ENCODE measurements at places on chromosomes 2 and 18.

- no peak for DNase-seq
These were observed 422.5 kb downstream of the CMPK2 start for GRCh38 chr2:6443061-6443823.

DNA sequence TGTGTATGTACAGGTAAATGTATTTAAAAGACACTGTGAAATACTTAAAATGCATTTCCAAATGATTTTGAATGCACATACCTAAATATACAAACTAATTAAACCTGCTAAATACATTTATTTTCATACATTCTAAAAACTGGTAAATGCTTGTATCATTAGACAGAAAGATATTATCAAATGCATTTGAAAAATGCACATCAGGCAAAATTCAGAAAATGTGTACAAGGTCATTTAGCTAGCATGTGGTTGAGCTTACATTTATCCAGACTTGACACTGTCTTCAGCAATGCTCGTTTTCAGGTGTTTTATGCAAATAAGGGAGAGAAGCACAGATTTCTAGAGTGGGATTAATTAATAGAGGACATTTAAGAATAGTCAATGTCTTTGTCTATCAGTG, 374.2 kb downstream of the SUCLG1 start:
- DNase-seq: no peak

DNA sequence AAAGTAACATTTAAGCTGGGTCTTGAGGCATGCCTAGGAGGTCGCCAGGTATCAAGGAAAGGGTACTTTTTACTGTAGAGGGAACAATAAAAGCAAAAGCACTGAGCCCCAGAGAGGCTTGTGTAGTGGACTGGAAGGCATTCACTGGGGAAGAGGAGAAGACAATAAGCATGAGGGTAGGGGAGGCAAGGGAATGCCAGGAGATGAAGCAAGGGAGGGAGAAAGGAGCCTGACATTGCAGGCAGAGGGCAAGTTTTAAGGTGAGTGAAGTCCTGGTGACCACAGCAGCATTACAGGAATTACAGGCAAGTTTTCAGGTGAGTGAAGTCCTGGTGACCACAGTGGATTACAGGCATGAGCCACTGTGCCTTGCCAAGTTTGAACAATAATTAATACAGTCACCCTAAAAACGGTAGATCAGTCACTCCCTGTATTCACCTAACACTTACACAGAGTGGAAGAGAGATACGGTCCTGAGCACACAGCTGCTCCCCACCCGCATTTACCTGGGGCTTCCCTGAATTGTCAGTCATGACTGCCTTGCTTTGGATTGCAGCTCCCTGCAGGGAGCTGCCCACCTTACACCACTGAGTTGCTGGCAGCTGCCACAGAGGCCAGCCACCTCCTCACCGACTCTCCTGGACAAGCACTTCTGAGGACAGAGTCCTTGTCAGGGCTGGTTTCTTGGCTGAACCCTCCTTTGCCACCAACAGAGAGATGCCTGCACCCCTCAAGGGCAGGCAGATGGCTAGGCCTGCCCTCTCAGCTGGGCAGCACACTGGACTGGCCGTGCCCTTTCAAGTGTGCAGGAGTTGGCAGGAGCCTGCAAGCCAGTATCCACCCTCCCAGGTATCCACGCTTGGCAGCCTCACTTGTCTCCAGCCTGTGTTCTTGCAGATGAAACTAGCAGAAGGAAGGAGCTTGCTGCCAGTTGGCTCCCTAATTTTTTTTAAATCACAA, 153.2 kb upstream of the MSH6 start:
- no peak for DNase-seq

DNA sequence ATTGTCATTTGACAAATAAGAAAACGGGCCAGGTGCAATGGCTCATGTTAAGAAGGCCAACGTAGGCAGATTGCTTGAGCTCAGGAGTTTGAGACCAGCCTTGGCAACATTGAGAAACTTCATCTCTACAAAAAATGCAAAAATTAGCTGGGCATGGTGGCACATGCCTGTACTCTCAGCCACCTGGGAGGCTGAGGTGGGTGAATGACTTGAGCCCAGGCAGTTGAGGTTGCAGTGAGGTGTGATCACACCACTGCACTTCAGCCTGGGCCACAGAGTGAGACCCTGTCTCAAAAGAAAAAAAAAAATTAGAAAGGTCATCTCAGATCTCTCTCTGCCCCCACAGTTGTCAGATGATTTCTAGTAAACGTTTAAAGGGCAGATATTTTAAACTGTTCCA, 4.4 kb downstream of the SESTD1 start:
- no peak for DNase-seq

DNA sequence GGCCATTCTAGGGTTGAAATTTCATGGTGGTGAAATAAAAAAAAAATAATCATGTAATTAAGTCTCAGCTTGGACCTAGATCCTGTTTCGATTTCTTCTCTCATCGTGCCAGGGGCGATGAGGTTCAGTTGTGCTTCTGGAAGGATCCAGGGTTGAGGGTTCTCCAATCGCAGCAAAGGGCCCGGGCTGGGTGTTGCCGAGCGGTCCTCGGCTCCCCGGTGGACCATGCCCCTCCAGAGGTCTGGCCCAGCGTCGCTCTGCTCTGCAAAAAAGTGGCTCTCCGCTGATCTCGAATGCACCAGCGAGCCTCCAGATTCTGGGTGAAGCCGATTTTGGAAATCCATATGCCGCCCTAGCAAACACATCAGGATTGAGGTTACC, 39.0 kb downstream of the EN1 start:
- no peak for DNase-seq

DNA sequence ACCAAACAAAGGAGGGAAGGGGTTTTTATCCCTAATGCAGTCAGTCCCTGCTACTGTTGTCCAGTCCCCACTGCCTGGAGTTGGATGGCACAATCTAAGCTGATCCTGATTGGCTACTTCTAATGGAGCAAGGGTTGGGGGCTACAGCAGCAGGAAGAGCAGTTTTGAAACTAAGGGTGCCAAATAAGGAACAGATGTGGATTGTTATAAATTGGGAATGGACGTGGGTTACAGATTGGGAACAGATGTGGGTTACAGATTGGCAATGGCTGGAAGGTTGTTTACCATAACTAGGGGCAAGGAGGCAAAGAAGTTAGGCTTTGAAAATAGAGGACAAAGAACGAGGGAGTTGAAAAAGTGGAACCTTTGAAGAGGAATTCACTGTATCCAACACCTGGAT, 16.0 kb upstream of the PROM2 start:
- DNase-seq: no peak

- no peak for DNase-seq
These were observed 4.2 kb downstream of the NABP1 start for GRCh38 chr2:191682126-191682525.

GRCh38 chr2:43221763-43222474, 4.5 kb downstream of the ZFP36L2 start:
- peak; percentile 94 for DNase-seq

- no peak for DNase-seq
These were observed 852.9 kb downstream of the DCDC2C start for GRCh38 chr2:4556135-4556896.

- no peak for DNase-seq
These were observed 136.8 kb downstream of the LRP1B start for GRCh38 chr2:141994066-141994465.

GRCh38 chr18:9755615-9756014, 47.5 kb downstream of the RAB31 start:
- no peak for DNase-seq

DNA sequence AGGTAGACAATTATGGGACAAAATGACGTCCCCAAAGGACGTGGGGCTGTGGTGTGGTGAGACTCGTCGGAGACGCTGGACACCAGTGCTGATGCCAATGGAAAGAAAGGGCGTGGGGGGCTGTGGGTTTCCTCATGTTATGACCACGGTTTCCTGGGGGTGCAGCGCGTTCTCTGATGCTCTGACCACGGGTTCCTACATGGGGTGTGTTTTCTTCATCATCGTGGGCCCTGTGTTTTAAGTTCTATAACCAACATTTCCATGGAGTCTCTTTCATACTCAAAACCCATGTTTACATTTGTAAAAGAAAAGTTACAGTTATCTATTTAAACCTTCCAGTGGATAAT, 141.6 kb downstream of the RTP5 start:
- no peak for DNase-seq

DNA sequence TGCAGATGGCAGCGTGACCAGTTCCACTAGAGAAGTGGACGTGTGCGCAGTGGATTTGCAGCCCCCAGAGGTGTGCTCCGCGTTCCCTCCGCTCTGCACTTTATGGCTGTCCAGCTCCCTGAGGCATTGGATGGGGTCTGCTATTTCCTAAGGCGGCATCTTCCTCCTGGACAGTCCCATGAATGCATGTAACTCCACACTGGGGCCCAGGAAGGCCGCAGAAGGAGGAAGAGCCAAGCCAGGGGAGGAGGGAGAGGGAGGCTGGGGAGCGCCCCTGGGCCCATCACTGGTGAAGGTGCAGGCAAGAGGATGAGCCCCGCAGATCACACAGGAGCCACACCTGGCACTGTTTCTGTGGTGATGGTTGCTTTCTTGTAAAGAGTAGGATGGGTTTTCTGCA, 99.1 kb downstream of the PTGR3 start:
- DNase-seq: no peak

DNA sequence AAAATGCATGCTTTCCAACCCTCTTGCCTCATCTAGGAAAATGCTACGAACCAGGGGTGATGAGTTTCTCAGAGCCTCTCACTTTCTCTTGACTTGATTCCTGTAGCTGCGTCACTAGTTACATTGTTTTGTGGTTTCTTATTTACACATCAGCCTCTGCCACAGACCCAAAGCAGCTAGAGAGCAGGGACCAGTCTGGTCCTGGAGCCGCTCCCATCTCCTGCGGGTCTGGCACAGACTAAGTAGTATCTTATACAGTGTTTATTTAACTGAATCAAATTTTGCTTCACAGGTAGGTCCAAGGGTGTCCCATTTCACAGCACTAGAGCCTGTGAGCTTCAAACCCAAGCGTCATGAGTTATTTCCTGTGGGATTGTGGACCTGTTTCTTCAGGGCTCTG, 310.5 kb downstream of the MYCN start:
- no peak for DNase-seq

- no peak for DNase-seq
These were observed 201.2 kb downstream of the SUCLG1 start for GRCh38 chr2:84257831-84258230.

- DNase-seq: no peak
These were observed 342.2 kb downstream of the CMPK2 start for GRCh38 chr2:6523476-6523875.

DNA sequence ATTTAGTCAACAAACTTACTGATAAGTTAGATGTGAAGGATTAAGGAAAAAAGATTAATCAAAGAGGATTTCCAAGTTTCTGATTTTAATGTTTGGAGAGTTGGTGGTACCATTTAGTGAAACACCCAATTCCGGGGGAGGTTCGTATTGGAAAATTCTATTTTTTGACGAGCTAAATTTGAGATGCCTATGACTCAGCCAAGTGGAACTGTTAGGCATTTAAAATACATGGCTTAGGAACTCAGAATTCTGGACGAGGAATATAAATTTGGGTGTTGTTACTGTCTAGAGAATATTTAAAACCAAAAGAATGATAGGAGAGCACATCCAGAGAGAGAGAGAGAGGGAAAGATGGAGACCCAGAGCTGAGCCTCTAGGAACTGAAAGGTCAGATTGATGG, 103.6 kb downstream of the TMX3 start:
- DNase-seq: no peak

GRCh38 chr2:32951672-32952071, 4.9 kb downstream of the LTBP1 start:
- DNase-seq: no peak

GRCh38 chr18:72652990-72653593, 109.0 kb upstream of the CBLN2 start:
- peak; percentile 30 for DNase-seq

GRCh38 chr2:22194218-22194617, 1070.5 kb downstream of the TDRD15 start:
- no peak for DNase-seq

DNA sequence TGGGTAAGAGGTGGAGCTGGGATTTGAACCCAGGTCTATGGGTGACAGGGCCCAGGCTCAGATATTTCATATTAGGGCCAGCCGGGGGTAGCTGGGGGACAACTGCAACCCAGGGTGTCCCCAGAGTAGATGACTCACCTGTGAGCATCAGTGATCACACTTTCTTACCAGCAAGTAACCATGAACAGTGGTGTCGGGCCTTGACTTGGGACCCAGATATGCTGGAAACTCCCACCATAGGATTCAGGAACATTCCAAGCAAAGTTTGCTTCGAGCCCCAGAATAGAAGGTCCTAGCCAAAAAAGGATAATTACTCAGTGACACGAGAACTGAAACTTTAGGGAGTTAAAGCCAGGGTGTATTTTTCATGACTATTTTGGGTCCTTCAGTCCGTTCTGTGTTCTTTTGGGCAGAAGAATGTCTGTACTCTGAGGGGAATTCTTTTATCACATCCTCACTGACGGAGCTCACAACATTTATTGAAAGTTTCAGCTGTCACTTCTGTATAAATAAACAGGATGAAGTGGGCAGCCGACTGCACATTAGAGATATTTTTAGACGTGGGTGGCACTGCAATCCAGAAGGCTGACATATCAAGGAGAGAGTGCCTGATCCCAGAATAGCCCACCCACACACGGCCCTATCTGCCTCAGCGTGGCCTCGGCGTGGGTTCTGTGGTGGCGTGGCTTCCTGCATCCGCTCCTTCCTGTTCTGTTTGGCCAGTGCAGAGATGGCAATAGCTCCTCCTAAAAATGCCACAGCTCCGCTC, 45.6 kb downstream of the RAMP1 start:
- DNase-seq: no peak

- no peak for DNase-seq
These were observed 124.8 kb upstream of the TACR1 start for GRCh38 chr2:75324141-75324540.

DNA sequence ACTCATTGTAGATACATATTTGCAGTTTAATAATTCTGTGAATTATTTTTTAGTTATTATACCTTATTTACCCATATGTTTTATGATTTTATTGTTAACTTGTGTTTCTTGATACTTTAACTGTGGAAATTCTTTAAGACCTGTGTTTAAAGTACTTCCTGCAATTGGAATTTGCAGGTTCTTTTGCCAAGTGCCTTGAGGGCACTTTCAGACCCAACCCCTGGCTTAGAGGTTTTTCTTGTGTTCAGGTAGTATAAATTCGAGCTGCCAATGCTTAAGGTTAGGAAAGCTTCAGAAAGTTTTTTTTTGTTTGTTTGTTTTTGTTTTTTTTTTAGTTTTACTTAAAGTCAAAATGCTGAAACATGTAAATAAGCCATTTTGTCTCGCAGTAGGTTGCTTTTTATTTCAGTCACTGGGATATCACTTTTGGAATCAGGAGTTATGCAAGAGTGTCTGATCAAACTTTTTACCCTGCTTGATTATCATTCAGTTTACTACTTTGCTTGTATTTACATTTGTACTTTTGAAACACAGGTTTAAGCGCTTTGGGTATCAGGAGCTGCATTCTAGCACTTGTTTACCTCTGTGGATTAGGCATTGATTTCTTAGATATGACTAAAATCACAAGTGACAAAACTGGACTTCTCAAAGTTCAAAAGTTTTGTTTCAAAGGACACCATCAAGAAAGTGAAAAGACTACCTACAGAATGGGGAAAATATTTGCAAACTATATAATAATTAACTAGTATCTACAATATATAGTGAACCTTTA, 31.8 kb downstream of the TDRD15 start:
- DNase-seq: no peak
